ENCODE measurements at places on chromosomes 4 and X.
A peak's percentile ranks its signal among the peaks of the same experiment; 100 is the strongest.

GRCh38 chrX:136635235-136635634 is 12.7 kb upstream of the CD40LG start:
- no peak for DNase-seq

- no peak for DNase-seq
These were observed 5.7 kb upstream of the MSANTD1 start for GRCh38 chr4:3243136-3243780.

GRCh38 chr4:2484993-2485392 is 16.1 kb downstream of the RNF4 start:
- DNase-seq, result peak; percentile 87

DNA sequence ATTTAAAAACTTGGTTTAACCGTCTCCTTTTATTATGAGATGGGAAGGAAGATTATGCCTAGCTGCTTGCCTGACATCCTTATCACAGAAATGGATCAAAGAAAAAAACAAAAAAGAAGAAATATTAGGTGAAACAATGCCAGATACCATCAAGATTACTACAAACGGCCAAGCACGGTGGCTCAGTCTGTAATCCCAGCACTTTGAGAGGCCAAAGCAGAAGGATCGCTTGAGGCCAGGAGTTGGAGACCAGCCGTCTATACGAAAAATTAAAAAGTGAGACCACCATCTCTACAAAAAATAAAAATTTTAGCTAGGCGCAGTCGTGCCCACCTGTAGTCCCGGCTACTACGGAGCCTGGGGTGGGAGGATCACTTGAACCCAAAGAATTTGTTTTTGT is 2.3 kb downstream of the FRYL start:
- no peak for DNase-seq

DNA sequence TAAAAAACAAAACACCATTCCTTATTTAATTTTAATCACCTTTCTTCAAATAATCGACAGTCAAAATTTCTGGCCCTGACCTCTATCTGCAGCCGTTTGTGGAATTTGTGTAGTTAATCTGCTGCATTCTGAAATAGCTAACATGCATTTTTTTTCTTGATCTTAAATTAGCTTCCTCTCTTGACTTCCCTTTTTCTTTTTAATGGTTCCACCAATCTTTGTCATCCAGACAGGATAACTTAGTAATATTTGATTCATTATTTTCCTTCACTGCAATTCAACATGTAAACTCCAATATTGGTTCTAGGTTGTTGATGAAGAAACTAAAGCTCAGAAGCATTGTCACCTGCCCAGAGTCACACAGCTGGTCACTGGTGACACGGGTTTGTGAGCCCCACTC is 77.3 kb downstream of the ARHGAP10 start:
- DNase-seq, result no peak

DNA sequence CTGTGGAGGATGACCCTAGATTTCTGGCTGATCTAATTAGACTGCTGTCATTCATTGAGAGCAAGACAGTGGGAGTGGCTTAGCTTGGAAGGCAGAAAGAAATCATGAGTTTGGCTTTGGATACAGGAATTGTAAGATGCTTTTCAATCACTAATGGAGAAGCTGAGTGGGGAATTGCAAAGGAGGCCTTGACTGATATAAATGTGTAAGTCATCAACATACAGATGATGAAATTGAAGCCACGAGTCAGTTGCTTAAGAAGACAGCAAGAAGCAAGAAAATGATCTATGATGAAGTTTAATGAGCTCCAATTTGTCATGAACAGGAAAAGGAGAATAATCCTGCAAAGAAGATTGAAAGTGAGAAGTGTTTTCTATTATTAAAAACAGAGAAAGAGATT is 136.7 kb upstream of the C1QTNF7 start:
- DNase-seq, result no peak

DNA sequence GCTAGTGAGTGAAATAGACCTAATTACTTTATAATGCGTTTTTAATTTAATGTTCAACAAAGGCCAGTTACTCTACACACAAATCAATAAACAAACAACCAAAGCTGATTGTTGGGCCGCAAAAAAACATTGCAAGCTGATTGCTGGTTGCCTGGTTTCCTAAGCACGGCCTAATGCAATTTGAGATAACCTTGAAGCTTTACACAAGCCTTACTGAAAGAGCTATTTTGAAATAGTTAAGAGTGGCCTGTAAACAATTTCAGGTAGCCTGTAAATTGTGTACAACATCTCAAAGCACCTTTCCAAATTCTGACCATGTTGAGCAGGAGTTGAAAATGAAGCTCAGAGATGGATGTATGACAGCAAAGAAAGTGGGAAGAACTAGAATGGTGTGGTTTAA is 17.5 kb upstream of the CXorf66 start:
- DNase-seq, result no peak

- DNase-seq, result no peak
These were observed 86.9 kb downstream of the CHRNA9 start for GRCh38 chr4:40421839-40422708.

DNA sequence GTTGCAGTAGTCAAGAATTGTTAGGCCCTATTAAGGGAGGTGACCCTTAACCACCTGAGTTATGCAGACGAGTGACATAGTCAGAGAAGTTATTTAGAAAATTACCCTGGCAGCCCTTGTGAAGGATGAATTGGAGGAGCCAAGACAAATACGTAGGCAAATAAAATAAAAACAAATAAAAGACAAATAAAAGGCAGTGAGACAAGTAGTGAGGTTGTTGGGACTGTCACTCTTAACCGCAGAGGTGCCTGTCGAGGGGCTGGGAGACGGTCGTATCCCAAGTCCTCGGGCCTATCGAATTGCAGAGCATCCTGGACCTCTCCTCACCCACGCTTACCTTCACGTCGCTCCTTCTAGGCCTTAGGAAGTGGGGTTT is 58.0 kb upstream of the ZC4H2 start:
- no peak for DNase-seq

DNA sequence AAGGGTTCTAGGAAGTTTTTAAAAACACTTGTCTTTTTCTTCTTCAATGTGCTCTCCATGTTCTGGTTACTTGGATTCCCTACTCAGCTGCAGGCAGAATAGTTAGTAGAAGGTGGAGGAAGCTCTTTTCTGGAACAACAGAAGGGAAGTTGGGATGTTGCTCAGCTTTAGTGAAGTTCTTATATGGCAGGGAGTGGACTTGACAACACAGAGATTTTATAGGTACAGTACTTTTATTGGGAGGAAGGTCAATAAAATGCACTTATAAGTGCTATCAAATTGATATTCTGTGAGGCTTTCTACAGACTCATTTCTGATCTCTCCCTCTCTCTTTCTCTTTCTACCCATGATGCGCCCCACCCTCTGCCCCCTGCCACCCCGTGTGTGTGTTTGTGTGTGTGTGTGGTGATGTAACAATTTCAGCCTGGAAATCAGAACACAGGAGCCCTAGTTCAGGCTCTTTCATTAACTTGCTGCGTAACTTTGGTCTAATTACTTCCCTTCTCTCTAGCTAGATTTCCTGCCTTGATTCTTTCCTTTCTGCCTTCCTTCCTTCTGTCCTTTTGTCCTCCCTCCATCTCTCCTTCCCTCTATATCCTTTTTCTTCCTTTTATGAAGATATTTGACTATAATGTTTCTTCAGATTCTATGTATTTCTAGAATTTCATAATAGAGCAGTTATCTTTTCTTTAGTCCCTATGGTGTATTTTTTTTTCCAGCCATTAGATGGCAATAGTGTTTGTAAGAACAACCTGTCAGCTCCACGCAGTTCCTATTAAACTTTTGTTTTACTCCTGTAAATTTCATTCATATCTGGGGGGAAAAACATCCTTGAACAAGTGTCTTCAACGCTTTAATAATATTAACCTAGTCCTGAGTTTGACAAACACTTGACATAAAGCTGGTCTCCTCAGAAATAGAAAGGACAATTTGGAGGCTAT is 37.1 kb downstream of the HEPH start:
- DNase-seq, result peak; percentile 1

DNA sequence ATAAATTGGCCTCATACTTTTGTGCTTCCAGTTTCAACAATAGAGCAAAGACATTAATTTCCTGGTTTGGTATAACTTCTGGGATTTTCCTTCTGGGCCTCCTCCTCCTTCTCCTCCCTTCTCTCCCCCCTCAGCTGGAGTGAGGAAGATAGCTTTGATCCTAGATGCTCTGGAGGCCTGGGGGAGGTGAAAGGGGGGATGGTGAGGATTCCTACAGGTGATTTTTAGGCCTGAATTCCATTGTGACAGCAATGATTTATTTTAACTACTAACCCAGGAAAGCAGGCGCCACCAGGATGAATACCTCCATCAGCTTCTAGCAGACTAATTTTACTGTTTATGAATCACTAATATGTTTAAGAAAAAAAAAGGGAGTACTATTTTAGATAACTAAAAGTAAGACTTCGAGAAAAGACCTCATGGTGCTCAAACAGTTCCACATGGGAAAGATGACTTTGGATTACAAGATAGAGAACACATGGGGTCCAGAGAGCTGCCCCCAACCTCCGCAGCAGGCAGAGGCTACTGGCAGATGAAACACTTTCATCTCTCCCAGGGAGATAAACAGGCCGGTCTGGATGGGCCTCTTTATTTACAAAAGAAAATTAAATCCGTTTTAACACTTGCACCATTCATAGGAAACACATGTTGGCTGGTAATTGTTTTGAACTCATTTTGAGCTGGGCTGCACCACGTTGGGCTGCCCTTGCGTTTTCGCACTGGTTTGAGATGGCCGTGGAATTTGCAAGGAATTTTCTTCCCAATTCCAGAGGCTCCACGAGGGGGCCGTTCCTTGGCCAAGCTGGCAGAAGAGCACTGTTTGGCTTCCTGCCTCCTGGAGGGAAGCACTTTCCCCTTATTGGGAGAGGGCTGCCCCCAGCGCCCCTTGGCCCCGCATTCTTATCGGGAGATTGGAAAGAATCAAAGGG is 125.1 kb upstream of the STX18 start:
- no peak for DNase-seq

DNA sequence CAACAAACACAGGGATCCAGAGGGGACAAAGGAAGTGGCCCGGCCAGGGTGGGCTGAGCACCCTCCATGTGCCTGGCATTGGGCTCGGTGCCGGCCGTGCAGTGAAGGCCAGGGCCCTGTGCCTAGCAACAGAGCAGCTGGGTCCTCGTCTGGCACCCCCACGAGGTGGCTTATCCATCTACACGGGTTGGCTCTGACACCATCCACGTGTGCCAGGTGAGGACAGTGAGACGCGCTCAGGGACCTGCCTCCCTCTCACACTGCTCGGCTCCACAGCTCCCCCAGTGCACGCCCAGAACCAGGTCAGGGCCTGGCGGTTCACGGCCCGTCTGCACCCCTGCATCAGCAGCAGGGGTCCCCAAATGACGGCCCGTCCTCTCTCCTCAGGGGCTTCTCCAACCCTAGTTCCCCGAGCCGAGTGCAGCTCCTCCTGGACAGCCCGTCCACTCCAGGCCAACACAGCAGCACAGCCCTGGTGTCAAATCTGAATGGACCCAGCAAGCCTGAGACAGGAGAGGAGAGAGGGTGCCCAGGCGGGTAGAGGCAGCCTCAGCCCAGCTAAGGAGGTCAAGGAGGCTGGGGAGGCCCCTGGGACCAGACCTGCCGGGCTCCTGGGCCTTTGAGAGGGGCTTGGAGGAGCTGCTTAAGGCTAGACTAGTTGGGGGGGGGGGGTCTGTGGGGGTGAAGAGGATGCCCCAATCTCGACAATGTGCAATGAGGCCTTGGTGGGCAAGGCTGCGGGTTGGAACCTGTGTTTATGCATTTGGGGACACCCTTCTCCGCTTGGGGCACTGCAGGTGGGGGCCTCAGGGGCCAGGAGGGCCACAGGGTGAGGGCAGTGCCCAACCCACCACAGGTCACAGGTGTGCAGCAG is 113.6 kb downstream of the FAM53A start:
- DNase-seq, result no peak

DNA sequence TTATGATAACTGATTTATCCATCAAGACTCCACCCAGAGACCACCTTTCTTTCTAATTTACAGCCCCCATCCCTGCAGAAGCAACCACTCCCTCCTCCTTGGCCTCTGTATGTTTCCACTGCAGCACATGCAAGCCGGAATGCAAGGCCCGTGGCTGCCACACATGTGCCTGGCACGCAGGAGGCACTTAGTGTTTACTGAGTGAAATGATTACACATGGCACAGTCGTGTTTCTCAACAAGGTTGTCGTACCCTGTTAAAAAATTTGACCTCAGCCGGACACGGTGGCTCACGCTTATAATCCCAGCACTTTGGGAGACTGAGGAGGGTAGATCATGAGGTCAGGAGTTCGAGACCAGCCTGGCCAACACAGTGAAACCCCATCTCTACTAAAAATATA is 104.3 kb downstream of the APBB2 start:
- no peak for DNase-seq

DNA sequence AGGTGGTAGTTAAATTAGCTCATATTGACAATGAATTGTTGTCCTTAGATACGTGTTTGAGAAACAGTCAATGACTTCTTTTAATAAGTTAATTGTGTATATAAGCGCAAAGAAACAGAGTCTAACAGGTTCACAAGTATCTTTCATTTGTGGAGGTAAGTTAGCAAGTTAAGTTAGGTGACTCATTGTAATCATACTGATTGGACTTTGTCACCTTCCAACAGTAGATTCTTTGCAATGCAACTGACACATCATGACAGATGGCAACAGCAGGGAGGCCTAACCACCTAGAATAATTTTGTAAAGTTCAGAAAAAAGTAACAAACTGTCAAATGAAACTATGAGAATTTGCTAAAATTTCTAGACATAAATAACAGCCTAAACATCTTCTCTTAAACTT is 207.6 kb upstream of the PITX2 start:
- DNase-seq, result no peak

GRCh38 chrX:133852837-133853356 is 132.5 kb downstream of the GPC3 start:
- DNase-seq, result no peak

- no peak for DNase-seq
These were observed 301.2 kb upstream of the PPARGC1A start for GRCh38 chr4:24190761-24191695.

DNA sequence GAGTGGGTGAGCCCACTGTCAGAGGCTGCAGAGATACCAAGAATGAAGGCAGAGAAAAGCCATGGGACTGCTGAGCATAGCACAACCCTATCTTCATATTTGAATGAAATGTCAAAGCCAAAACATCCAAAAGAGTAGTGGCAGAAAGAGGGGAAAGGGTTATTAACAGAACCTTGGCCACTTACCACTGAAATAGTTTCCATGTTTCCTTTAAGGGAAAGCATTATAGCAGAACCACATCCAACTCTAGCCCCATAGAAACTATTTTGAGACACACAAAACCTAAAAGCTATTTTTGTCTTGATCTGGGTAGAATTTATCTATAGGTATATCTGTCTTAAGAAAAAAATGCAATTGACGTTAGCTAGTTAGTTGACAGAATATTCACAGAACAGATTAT is 140.1 kb downstream of the CBR4 start:
- DNase-seq, result no peak

DNA sequence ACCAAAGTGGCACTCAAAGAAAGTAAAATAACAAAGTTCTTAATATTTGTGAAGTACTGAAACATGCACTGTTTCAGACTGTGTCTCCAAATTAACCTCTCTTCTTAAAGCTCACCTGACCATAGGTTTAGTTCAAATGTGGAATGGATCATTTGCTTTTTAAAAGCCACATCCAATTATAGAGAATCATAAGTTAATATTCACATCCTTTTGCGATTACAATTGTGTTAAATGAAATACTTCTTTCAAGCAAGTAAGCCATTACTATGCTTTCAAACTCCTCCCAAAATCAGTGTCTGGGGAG is 95.3 kb upstream of the PTPN13 start:
- DNase-seq, result no peak
